ENCODE measurements at places on chromosomes 1 and 21.
A peak's percentile ranks its signal among the peaks of the same experiment; 100 is the strongest.

DNA sequence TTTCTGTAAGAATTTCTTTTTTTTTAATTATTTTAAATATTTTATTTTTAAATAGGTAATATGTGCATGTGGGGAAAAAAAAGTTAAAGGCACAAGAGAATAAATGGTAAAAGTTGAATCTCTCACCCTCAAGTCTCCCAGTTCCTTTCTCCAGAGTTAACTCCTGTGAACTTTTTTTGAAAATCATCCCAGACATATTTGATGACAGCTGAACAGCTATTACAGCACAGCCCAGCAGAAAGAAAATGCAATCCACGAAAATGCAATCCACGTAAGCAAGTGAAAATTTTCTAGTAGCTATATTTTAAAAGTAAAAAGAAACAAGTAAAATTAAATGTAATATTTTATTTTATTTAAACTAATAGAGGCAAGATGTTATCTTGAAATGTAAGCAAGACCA is 310.0 kb upstream of the RUNX1 start:
- DNase-seq: no peak

- DNase-seq: no peak
These were observed 160.3 kb downstream of the PTPRU start for GRCh38 chr1:29396438-29397255.

- DNase-seq: no peak
These were observed 4.3 kb downstream of the TP73 start for GRCh38 chr1:3656450-3657095.

DNA sequence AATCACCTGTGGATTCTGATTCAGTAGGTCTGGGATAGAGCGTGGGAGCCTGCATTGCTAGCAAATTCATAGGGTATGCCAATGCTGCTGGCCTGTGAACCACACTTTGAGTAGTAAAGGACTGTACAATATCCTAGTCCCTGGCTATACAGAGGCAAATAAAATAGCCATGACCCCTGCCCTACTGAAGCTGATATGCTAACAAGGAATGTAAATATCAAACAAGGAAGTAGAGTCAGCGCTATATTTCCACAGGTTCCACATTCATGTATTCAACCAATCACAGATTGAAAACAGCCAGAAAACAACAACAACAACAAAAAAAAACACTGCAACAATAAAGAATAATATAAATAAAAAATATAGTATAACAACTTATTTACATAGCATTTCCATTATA is 77.8 kb downstream of the TM2D1 start:
- no peak for DNase-seq

- DNase-seq: no peak
These were observed 94.3 kb downstream of the RIPK4 start for GRCh38 chr21:41672543-41672915.

DNA sequence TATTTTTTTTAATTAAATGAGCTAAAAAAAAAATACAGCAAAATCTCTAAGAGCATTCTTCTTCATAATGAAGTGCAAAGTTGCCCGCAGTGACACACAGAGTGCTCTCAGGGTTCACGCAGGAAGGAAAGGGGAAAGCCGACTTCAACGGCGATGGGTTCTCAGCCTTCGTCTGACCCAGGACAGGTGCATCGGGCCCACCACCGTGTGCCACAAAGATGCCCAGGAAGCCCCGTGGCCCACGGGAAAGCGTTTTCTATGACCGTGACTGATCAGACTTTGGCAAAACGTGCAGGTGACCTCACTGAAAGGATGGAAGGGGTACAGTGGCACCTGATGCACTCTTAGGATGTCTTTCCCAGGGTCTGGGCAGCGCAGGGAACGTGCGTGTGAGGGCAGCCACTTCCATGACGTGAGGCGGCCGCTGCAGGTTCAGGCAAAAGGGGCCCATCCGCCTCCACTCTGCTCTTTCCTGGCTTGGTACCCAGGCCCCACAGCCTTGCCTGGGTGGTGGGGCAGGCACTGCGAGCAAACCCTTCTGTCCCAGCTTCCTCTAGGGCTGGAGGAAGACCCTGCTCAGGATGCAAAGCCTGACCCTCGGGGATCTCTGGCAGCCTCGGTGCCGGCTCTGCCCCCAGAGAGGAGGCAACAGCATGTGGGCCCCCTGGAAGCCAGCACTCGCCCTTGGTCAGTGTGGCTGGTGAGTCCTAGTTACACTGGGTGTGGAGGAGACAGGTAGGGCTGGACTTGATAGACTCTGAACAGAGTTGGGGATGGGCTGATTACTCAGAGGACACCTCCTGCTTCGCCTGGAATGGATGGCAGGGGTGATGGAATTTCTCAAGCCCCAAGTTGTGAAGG is 8.3 kb downstream of the LRRC47 start:
- no peak for DNase-seq

- peak; percentile 21 for DNase-seq
These were observed 10.6 kb downstream of the FCMR start for GRCh38 chr1:206911064-206911663.

DNA sequence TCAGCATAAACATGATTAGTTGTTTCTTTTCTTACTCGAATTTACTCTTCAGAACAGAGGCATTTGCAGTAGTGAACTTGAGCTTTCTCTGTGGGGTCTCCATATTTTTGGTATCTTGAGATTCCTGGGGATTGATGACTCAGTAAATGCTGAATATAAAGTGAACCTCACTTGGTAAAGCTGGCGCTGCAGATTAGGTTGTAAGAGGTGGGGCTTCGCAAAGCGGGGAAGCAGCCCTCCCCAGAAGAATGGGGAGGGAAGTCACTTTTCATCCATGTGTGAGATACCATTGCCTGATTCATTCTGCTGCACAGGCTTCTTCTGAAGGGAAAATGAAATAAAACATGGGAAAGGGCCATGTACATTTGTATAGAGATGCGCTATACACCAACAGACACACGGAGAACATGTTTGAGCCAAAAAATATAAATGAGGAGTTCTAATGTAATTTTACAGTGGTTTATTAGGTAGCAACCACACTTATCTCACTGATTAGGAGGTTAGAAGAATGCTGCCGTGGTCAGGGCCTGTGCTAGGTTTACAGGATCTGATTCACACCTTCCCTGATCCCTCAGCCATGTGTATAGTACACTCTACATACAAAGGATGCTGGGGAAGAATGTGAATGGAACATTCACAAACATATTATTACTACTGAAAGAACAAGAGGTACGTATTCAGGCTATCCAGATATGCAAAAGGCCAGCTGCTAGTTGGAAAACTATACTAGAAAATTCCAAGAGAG is 63.5 kb downstream of the DNTTIP2 start:
- no peak for DNase-seq

DNA sequence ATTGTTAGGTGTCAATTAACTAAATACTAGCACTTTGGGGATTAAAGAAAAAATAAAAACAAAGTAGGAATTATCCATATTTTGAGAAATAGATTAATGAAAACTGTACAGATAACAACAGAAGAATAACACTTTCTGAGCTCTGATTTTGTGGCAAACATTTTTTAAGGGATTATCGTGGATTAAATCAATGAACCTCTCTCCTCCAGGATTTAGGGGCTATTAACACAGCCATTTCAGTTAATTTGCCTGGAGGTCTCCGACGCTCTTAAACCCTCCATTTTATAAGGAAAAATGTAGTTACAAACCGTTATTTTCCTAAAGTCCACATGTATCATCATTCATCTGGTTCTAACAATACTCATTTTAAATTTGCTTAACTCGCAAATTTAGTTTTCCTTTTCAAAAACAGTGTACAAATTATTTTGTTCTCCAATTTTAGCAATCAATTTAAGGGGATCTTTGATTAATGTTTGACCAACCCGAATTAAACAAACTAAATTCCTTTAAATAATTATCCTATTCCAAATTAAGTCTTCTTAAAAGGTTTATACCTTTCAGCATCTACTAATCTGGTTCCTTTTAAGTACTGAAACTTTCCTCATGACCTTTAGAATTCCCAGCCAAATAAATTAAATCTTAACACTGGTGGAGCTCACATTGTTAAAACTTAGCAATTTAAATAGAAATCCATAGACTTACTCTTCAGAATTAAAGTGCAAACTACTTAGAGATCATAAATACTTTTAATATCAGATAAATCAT is 30.7 kb upstream of the RNF187 start:
- no peak for DNase-seq

GRCh38 chr1:153685544-153686340 is 7.3 kb downstream of the NPR1 start:
- no peak for DNase-seq

GRCh38 chr1:41954533-41954944 is 35.8 kb upstream of the HIVEP3 start:
- no peak for DNase-seq

- no peak for DNase-seq
These were observed 43.5 kb downstream of the CD34 start for GRCh38 chr1:207867136-207868109.

DNA sequence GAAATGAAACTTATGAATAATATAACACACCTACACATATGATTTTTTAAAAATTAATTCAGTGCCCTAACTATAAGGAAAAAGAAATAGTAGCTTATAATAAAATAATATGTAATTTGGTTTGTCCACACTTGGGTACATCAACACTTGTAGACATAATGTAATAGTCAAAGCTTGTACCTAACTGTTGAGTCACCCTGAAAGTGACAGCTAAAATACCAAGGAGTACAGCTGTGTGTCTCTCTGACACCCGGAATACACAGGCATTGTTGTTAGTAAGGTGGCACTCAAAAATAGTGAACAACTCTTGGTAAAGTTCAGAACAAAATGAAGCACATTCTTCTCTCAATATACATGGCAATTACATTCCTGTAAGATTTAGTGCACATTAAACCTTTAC is 243.4 kb downstream of the TRABD2B start:
- DNase-seq: no peak

DNA sequence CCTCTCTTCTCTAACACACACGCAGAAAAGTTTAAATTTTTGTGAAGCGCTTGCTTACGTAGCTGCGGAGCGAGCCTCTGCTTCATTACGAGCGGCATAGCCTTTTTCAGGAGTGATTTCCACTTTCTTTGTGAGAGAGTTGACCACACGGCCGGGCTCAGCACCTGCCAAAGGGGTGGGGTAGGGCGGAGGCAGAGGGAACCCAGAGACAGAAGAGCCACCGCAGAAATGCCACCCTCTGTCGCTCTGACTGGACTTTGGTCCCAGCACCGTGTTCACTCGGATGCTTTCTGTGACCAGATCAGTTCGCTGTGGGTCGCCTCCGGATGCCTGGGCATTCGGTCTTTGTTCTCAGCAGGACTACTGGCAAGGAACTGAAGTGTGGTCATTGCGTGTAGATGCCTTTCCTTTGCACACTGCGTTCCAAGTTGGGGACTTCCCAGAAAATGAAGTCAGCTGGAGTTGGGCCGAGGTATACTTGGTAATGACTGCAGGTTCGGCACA is 883 bp downstream of the CHODL start:
- no peak for DNase-seq

GRCh38 chr1:172545396-172546004 is 12.6 kb downstream of the SUCO start:
- no peak for DNase-seq

- no peak for DNase-seq
These were observed 302.7 kb downstream of the GRIK1 start for GRCh38 chr21:29637134-29637533.

DNA sequence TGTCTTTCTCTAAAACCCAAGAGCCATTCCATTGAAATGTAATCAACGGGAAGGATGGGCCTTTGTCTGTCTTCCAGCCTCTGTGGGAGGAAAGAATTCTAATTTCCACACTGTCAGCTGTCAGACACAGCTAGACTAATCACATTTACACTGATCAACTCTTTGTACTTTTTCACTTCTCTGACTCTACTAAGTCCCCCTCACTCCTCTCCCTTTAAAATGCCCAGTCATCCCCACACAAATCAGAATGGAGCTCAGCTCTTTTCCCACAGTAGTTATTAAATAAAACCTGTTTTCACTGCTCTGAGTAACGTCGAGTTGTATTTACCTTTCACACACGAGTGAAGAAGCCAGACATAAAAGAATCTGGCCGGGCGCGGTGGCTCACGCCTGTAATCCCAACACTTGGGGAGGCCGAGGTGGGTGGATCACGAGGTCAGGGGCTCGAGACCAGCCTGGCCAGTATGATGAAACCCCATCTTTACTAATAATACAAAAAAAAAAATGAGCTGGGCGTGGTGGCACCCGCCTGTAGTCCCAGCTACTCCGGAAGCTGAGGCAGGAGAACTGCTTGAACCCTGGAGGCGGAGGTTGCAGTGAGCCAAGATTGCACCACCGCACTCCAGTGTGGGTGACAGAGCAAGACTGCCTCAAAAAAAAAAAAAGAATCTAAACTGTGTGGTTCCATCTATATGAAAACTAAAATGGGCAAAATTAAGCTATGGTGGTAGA is 13.3 kb downstream of the ZBTB8OS start:
- no peak for DNase-seq

DNA sequence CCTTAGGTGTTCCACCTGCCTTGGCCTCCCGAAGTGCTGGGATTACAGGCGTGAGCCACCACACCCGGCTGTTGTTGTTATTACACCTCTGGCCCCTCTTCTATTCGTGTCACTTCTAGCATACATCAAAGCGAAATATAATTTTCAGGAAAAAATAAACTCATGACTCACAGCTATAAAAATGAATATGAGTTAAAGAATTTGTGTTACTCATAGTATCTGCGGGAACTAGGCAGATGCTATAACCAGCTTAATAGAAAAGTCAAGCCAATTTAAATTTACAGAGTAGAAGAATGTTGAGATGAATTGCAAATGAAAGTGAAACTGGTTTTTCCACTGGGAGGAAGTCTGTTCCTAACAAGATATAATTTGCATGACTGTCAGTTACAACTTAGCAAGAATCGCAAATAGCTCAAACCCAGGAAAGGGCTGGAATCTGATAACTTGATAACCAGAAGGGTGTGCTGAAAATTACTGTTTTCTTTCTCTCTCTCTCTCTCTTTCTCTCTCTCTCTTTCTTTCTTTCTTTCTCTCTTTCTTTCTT is 11.2 kb downstream of the OR2W3 start:
- DNase-seq: peak; percentile 78

DNA sequence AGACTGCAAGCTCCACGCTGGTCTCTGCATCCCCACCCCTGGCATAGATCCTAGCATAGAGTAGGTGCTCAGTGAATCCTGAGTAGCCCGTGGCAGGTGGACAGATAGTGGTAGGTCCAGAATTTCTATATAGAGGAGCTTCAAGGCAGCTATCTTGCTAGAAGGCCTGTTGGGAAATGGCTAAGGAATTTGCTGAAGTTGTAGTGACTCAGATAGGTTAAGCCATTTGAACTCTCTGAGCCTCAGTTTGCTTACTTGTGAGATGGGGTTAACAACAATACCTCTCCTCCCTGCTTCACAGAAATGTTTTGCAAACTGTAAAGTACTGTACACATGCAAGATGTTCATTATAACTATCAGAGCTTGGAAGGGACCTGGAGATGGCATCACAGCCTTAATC is 23.4 kb upstream of the EPHB2 start:
- no peak for DNase-seq

Measured in NCI-H526 treated with DMSO at 0.1 percent for 48 hours (cell line).